Renal cortical epithelial cell (primary cell): ENCODE measurements at places on chromosomes 16 and 17.
A peak's percentile ranks its signal among the peaks of the same experiment; 100 is the strongest.

DNA sequence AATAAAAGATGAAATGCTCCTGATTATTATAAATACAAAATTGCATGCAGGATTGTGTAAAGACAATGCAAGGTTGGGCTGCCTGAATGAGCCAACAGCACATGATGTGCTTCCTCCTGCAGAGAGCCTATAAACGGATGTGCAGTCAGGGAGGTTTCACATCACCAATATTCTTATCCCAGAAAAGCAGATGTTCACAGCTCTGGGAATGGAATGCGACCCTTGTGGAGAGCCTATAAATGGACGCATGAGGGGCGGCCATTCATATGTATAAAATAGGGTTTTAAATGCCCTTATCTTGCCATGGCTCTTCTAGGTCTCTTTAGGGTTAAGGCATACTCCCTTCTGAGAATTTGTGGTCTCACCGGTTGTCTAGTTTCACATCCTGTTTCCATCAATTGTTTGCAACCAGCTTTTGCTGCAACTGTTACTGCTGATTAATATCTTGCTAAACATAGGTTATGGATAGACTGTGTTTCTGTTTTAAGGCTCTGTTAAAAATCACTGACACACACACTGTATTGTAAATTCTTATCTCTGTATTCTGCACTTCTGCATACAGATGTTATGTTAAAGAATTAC, 31.9 kb downstream of the SLFN11 start:
- no peak for DNase-seq

GRCh38 chr17:73802314-73802713, 158.1 kb upstream of the SDK2 start:
- no peak for DNase-seq

- DNase-seq: peak; percentile 3
Observed at GRCh38 chr17:12659500-12659899, 6.2 kb upstream of the MYOCD start.

- DNase-seq: no peak
Observed at GRCh38 chr16:85068746-85069145, 41.2 kb downstream of the KIAA0513 start.

GRCh38 chr16:85755929-85756768, 5.3 kb upstream of the C16orf74 start:
- DNase-seq: no peak

- DNase-seq: peak; percentile 33
Observed at GRCh38 chr16:70253291-70254106, 1.8 kb upstream of the EXOSC6 start.

GRCh38 chr16:88458039-88458772, 5.1 kb downstream of the ZFPM1 start:
- no peak for DNase-seq

- peak; percentile 48 for DNase-seq
Observed at GRCh38 chr17:46266656-46267544, 28.0 kb upstream of the LRRC37A start.

- DNase-seq: no peak
Observed at GRCh38 chr17:61431594-61432311, 20.5 kb upstream of the TBX4 start.

DNA sequence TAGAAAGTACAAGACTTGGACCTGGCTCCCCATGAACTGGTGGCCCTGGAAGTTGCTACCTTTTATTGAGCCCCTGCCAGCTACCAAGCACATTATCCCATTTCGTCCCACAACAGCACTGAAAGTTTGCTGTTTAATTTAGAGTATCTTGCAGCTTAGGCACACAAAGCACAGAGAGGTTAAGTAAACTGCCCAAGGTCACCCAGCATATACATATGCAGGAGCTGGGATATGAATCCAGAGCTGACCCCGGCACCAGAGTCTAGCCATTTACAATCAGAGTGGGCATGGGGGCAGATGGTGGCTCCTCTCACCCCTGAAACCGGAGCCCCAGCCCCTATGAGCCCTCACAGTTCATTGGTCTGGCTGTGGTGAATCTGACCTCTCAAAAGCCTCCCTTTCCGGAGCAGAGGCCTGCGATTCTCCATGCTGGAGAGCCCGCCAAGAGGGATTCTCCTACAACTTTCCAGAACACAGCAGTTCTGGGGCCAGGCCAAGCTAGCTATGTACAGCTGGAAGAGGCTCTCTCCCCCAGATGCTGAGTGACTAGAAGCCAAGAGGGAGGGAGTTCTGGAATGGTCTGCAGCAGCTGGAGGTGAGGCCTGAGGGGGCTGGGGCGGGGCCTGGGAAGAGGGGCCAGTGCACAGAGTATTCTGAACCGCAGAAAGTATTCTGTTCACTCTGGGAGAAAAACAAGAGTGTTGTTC, 58.3 kb downstream of the SREBF1 start:
- no peak for DNase-seq

DNA sequence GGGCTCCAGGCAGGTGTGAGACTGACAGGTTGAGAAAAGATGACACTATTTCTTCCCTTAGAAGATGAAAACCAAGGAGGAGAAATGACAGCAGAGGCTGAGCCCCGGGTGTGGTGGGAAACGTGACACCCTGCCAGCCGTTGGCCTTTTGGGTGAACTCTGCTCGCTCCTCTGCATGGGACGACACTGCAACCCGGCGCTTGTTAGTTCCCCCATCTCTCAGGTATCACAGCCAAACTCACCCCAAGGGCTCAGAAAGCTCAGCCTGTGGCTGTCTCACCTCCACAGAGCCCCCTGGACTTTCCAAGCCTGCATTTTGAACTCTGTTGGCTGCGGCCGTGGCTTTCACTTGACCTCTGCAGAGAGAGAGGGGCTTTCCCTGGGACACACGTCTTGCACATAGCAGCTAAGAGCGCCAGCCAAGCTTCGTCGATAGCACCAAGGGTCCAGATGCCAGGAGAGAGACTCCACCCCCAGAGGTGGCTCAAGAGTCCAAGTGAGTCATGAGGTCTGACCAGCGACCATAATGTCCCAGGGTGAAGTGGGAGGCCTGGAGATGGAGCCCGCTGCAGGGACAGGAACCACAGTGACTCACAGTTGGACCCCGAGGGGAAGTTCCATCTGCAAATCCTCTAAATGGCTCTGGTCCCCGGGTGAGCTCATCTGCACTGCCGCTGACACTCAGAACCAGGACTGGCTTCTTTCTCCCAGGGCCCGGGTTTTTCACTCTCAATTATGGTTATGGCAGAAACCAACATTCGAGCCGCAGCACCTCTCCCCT, 301.9 kb downstream of the SOX9 start:
- peak; percentile 98 for DNase-seq

- DNase-seq: no peak
Observed at GRCh38 chr16:88653596-88654362, 2.9 kb upstream of the CYBA start.

GRCh38 chr17:49210158-49211029, at the start of the genes ABI3 and GNGT2:
TSS of gene ABI3 (plus strand) at chr17:49210707. CDS start at chr17:49210725, 18 bp downstream.
TSS of gene GNGT2 (minus strand) at chr17:49210574. CDS start at chr17:49207422, 3,152 bp downstream.
- DNase-seq: peak; percentile 44

- peak; percentile 69 for DNase-seq
Observed at GRCh38 chr17:41416479-41416878, 7.9 kb downstream of the KRT37 start.

GRCh38 chr17:77235370-77235941, 94.7 kb downstream of the SEC14L1 start:
- DNase-seq: peak; percentile 60

DNA sequence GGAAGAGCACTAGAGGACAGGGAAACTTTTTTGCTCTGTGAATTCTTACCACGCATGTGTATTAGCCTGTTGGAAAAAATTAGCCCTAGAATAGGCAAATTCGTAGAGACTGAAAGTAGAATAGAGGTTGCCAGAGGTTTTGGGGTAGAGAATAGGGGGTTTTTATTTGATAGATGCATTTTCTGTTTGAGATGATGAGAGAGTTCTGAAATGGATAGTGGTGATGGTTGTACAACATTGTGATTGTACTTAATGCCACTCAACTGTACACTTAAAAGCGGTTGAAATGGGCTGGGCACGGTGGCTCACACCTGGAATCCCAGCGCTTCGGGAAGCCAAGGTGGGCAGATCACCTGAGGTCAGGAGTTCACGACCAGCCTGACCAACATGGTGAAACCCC, 8.0 kb upstream of the DOC2B start:
- no peak for DNase-seq

DNA sequence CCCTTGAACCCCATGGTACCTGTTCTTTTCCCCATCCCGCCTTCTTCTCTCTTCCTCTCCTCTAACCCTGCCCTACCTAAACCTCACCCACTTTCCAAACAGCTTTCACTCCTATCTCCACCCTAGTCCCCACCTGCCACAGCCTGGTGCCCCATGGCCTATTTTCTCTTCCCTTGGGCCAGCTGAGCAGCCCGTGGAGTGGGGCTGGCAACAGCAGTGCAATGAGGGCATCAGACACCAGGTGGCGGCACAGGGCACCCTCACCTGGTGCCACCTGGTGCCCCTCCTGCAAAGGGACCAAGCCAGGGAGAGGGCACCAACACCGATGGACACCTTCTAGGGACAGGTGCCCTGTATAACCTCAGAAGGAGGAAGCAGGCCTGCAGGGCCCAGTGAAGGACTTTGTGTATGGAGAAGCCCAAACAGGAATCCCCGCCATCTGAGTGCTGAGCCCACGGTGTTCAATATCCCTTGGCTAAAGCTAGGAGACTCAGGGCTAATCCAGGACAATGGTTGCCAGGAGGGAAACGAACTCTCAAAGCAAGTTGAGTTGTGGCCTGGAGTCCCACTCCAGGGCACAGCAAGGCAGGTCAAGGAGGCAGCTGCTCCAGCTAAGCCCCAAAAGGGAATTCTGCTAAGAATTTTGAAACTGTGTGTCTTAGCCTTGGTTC, 4.0 kb upstream of the ABCC3 start:
- no peak for DNase-seq

DNA sequence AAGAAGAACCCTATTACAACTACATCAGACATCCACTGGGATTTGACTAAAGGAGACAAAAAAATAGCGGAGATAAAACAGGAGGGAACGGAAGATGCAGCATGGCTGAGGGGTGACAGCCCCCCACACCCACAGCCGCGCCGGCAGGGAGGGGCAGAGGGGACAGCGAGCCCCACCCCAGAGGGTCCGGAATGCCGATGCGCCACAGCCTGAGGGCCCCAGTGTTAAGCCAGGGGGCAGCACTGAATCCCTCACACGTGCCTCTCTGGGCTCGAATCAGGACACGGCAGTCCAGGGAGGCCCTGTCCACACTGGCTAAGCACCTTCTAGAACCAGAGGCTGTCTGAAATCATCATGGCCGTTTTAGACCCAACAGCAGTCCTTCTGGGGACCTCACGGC, 18.8 kb downstream of the MAP1LC3B start:
- DNase-seq: no peak

GRCh38 chr17:73343168-73343634, 31.4 kb upstream of the CDC42EP4 start:
- DNase-seq: peak; percentile 33

DNA sequence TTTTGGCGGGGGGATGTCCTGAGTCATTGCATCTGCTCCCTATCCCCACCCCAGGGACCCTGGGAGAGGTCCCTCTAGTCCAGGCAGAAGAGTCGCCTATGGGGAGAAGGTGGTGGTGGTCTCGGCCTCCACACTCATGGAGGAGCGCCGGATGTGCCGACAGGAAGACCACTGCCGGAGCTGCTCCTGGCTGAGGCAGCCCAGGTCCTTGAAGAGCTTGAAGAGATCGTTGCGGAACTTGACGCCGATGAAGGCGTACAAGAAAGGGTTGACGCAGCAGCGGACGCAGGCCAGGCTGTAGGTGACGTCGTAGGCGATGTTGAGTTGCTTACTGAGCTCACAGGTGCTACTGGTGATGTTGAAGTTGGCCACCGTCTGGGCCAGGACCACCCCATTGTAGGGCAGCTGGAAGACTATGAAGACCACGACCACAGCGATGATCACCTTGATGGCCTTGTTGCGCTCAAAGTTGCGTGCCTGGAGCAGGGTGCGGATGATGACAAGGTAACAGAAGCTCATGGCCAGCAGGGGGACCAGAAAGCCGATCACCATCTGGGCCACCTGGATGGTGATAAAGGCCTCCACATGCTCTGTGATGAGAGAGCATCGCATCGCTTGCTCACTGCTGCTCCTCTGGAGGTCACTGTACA, 10.5 kb downstream of the CCR7 start:
- no peak for DNase-seq

DNA sequence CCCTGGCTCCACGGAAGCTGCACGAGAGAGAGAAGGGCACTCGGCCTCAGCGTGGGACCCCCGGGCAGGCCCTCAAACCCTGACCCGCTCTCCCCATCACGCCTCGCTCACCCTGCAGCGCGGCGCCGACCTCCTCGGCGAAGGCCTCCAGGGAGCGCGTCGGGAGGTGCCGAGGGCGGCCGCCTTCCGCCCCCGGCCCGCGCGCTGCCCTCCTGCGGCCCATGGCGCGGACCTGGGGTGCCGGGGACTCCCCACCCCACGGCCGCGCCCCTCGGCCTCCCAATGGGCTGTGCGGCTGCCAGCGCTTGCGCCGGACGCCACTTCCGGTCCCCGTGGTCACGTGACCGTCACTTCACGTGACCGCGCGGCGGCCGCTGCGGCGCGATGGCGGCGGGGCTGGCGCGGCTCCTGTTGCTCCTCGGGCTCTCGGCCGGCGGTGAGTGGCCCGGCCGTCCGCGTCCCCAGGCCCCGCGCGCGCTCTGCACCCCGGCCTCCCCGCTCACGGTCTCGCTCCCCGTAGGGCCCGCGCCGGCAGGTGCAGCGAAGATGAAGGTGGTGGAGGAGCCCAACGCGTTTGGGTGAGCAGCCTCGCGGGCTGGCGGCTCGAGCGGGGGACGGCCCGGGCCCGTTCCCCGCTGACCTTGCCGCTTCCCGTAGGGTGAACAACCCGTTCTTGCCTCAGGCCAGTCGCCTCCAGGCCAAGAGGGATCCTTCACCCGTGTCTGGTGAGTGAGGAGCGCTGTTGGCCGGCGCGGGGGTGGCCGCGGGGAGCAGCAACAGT, at the start of the genes GNPTG and TSR3:
TSS of gene GNPTG (plus strand) at position 350 of the 781 bp plus-strand sequence. CDS start at position 385, 35 bp downstream.
TSS of gene TSR3 (minus strand) at position 297 of the 781 bp plus-strand sequence. CDS start at position 223, 74 bp downstream.
- peak; percentile 59 for DNase-seq

- peak; percentile 40 for DNase-seq
Observed at GRCh38 chr17:72476575-72476986, 355.8 kb downstream of the SOX9 start.

DNA sequence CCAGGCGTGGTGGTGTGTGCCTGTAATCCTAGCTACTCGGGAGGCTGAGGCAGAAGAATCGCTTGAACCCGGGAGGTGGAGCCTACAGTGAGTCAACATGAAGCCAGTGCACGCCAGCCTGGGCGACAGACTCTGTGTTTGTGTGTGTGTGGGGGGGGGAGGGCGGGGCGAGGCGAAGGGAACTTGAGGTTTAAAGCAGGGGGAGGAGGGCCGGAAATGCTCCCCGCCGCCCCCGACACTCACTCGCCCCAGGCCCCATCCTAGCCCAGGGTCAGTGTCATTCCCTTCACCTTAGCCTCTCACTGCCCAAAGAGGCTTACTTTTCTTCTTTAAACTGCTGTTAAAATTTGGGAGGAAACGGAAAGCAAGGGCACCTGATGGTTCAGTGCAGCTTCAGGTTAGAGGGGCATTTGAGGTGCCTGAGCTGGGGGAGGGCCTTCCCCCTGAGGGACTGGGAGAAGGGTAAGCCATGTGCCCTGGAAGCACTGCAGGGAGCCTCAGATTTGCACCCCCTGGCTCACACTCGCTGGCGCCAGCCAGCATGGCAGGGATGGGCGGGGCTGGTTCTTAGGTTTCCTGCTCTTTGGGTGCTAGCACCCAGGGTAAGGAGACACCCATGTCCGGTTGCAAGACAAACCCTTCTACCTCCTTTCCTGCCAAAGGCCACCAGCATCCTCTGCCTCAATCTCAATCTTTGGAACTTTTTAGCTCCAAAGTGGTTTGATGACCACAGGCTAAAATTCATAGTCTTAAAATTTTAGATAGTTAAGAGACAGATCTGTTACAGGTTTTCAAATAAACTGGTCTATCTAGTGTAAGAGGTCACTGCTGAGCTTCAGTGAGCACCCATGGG, 2.2 kb upstream of the LIMD2 start:
- DNase-seq: no peak

GRCh38 chr16:86977076-86977676, 340.0 kb downstream of the C16orf95 start:
- DNase-seq: no peak

GRCh38 chr16:2501946-2502895, 11.5 kb upstream of the ATP6V0C start:
- DNase-seq: no peak
